ENCODE measurements at places on chromosomes 3 and 15.

DNA sequence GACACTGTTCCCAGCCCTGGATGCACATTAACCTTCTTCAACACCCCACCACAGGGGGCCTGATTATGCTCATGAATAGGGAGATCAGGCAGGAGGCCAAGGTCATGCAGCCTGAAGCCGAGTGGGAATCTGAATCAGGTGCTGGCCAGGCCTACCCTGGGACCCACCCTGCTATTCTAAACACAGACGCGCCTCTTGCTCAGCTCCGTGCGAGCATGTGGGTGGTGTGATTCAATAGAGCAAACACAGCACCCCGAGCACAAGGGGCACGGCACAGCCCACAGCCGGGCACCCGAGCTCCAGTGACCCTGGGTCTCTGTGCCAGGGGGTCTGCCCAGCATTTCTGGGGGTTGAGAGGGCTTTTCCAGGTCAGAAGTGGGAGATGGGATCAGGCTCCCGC lies 24.6 kb upstream of the GRIP2 start:
- no peak for DNase-seq

GRCh38 chr3:112744106-112744505 lies 102.6 kb downstream of the CD200R1L start:
- DNase-seq = no peak

- no peak for DNase-seq
Observed at GRCh38 chr3:195204360-195205163, 66.4 kb downstream of the XXYLT1 start.

GRCh38 chr3:150970665-150971324 lies 1.7 kb downstream of the CLRN1 start:
- DNase-seq = no peak

DNA sequence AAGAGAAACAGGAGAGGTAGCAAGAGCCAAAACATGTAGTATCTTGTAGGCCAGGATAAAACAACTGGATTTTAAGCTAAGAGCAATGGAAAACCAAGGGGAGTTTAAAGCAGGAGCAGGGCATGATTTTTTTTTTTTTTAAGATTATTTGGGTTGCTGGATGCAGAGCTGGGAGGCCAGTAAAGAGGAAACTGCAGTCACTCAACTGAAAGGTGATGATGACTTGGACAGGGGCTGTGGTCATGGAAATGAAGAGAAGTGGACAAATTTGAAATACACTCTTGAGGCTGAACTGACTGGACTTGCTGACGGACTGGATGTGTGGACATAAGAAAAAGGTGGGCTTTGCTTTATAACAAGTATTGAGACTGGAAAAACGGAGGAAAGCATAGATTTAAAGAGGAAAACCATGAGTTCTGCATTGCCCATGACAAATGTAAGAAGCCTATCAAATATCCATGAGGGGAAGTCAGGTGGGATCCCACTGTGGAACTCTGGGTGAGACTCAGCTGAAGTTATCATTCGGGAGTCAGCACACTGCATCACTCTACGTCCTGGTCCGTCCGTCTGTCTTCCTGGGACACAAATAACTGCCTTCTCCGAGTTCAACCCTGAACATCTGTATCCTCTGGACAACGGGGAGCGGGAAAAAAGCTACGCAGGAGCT lies 688 bp downstream of the XPC start:
- peak; percentile 23 for DNase-seq

DNA sequence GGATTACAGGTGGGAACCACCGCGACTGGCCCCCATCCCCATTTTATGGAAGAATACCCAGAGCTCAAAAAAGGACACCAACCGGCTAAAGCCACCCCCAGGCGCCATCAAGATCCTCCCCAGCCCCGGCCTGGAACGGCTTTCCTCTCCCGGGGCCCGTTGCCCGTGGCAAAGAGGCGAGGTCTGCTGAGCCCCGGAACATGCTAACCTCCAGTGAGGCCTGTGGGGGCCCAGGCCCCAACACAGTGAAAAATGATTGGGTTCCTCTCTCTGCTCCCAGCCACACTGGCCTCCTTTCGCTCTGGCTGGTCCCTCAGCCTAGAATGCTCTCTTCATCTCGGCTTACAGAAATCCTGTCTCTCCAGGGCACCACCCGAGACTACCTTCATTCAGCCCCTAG lies 46.5 kb upstream of the SMAD6 start:
- DNase-seq = no peak
